ENCODE measurements at places on chromosomes 16 and 17.

- no peak for DNase-seq
These were observed 209.4 kb downstream of the SEC14L1 start for GRCh38 chr17:77349976-77350830.

- peak; percentile 72 for DNase-seq
These were observed 3.9 kb upstream of the KRT28 start for GRCh38 chr17:40803617-40804082.

DNA sequence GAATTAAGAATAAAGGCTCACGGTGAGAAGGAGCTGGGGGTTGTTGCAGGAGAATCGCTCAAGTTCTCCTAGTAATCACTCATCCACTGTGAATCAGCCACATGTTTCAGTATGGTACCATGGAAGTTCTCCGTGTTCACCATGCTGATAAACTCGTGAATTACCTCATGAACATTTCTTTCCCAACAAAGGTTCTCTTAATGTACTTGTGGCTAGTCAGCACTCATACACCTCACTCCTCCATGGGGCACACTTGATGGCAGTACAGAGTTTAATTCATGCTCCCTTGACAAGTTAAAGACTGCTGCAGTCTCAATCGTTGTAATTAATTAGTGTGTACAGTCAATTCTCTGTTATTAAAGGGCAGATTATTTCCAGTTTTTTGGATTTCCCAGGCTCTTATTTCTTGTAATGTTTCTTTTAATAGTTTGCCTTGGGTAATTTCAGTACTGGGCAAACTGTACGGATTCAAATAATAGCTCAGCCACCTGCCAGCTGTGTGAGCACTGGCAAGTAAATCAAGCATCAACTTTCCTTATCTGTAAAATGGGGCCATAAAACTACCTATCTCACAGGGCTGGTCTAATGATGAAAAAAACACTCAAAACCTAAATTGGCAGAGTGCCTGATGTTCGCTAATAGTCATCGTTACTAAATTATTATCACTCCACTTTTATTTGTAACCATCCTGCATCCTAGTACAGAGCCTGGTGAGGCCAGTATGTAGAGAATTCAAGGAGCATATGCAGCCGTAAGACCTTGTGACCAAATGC is 6.1 kb downstream of the GOT2 start:
- no peak for DNase-seq

DNA sequence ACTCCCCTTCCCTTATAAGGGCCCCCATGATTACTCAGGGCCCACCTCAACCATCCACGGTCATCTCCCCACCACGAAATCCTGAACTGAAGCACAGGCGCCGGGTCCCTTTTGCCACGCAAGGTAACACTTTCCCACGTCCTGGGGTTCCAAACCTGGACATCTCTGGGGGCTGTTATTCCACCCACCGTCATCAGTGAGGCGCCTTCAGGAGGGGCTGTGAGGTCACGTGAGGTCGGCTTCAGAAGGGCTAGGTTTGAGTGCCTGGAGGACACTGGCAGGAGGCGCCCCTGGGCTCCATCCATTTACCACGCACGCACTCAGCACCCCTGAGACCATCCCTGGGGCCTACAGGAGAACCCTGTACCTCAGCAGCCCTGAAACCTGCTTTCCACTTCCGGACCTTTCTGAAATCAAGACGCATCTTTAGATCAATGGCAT is 4.1 kb downstream of the CD2BP2 start:
- DNase-seq = no peak

DNA sequence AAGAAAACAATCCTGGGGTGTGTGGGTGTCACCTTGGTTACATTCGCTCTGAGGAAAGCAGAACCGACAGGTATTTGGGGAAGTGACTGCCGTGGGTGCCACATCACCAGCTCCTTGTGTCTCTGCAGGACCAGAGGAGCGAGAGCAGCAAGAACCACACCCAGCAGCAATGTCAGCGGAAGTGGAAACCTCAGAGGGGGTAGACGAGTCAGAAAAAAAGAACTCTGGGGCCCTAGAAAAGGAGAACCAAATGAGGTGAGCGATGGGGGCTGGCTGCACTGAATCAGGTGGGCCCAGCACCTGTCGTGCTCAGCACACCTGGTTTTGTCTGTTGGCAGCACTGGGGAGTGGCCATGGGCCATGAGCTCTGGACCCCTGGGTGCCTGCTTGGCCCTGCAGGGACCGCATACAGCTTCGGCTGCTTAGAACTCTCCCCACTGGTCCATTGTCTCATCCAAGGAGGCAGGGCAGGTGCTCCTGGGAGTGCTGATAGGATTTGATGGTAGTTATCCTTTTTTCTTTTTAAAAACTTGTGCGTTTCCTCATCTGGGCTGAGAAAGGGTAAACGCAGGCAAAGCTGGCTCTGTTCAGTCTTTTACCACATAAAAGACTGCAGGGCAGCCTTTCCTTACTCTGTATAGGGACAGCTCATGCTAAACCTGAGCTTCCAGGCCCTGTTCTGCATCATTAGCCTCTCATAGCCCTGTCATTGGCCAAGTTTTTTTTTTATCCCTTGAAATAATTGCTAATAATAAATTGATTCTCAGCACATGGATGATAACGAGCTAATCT is 29.4 kb downstream of the HMOX2 start:
- no peak for DNase-seq

- DNase-seq = no peak
These were observed 3.7 kb downstream of the PHOSPHO1 start for GRCh38 chr17:49226771-49227435.

DNA sequence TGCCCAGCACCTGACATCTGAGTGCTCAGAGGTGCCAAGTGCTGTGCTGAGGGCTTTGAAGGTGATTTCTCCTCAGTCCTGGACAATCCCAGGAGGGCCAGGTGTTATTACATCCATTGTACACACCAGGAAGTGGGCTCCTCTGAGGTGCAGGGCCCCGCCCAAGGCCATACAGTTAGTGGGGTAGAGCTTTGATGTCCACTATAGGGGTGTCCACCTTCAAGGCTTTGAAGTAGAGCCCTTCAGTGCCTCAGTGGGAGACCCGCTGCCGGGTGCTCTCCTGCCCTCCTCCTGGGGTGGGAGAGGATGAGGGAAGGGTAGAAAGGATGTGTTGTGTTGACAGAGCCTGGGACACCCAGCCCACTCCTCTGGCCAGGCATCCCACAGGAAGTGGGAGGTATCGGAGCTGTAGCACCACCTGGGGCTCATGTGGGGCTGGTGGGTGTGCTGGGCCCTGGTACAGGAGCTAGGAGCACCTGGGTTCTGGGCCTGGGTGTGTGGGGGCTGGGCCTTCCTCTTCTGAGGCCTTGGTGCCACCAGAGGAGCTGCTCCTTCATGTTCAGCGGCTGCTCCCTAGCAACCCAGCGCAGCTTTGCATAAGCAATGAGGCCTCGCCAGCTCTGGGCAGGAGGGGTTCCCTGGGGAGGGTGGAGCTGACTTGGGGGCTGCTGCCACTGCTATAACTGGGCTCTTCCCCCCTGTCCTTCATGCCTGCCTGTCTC is 7.4 kb downstream of the LASP1 start:
- DNase-seq = no peak

DNA sequence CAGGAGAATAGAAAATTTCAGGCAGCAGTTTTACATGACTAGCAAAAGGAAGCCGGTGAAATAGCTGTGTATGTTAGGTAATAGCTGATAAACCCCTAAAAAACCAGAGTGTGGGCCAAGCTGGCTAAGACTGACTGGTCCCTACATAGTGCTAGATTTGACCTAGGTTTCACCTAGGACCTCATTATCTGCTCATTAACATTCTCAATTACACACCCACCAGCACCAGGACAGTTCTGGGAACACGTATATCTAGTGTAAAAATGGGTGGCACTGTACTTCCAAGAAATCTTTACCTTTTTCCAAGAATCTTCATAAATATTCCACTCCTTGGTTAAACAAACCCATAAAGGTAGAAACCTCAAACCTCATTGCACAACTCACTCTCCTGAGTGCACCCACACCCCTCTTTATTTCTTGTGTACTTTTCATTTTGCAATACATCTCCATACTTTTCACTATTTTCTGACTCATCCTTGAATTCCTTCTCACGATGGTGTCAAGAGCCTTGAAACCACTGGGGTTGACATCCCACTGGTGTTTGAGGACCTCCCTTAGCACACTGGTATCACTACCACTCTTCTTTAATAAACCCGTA is 262.7 kb upstream of the KCNJ16 start:
- no peak for DNase-seq

GRCh38 chr17:48610282-48611211 is at the start of gene HOXB7:
TSS of gene HOXB7 (minus strand) at chr17:48611017. CDS start at chr17:48610918, 99 bp downstream.
- no peak for DNase-seq

DNA sequence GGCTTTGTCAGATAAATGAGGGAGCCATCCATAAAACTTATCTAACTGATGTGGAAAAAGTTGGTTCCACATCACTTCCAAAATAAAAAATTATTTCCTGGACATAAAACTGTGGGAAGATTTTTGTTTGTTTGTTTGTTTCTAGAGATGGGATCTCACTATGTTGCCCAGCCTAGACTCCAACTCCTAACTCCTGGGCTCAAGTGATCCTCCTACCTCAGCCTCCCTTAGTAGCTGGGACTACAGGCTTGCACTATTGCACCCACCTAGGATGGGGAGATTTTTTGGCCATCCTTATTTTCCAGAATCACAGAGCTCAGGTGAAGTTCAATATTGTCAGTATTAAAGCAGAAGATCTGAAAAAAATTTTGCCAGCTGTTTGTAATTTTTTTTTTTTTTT is 23.8 kb upstream of the SMG8 start:
- DNase-seq = no peak

- DNase-seq = no peak
These were observed 9.4 kb upstream of the MAP2K3 start for GRCh38 chr17:21275047-21275578.

- DNase-seq = no peak
These were observed 2.8 kb upstream of the SPATA2L start for GRCh38 chr16:89704281-89704680.

DNA sequence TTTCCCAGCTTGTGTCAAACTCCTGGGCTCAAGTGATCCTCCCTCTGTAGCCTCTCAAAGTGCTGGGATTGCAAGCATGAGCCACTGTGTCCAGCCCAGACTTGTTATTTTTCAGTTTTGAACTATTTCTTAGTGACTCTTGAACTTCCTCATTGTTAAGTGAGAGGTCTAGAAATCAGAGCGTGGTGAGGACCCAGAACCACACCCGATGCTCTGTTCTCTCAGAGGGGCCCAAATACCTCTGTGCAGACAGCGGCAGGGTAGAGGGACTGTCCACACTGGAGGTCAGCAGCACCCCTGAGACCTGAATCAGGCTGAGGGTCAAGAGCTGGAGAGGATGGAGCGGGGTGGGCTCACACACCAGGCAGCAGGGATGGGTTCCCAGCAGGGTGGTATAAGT is 47.7 kb upstream of the MEAK7 start:
- no peak for DNase-seq

- DNase-seq = no peak
These were observed 5.1 kb upstream of the NME4 start for GRCh38 chr16:391885-392335.

- no peak for DNase-seq
These were observed 603 bp upstream of the TMEM95 start for GRCh38 chr17:7354262-7354843.

DNA sequence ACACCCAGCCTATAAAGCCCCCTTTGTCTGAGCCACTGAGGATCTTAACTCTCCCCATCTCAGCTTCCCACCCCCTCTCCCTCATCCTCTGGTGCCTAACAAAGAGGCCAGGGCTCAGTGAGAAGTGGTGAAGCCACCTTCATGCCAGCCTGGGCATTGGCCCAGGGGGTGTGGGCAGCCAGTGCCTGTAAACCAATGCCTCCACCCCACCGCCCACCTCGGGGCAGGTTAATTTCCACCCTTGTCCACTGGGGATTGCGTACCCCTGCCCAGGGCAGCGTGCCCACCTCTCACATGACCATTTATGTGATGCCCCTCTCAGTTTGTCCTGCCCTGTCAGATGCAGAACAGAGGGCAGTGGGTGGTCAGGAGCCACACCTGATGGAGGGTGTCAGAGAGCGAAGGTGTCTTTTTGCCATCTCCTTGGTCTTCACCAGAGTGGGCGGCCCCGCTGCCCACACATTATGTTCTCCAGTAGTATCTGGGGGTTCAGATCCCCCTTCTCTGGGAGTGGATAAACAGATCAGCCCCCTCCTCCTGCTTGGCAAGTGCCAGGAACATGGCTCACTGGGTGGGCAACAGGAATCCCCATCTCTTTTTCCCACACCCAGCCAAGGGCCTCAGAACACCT is 10.1 kb upstream of the ARHGAP23 start:
- DNase-seq = no peak
